Naive thymus-derived CD4-positive, alpha-beta T cell (primary cell): ENCODE measurements at places on chromosomes 4 and X. TPM values are rescaled to one million over a fixed set of nuclear protein-coding genes. Genes with fewer than 3 reads are reported as not detected.

The AMER1 gene
- total RNA-seq, result 3.7 TPM

The ETDA gene
- not detected in 2 replicates for total RNA-seq

DNA sequence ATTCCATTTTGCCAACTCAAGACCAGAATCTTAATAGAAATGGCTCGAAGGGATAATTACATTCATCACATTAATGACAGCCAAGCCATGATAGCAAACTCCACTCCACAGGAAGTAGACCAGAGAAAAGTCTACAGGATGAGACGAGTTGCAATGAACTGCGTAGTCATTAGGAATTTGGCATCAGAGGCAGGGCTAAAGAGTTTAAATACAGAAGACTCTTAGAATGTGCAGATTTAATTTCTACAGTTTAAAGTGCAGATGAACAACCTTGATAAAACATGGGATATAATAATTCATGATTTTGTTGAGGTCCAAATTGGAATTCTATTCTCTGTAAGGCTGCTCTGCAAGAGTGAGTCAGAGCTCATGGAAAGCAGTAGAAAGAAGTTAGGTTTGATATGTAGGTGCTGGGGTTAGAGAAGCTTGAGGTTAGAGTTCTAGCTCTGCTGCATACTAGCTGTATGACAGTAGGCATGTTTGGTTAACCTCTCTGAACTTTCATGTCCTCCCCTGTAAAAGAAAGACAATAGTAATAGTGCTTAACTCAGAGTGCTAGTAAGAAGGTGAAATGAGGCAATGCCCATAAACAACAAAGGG, 32.2 kb downstream of the LNX1 start:
- H3K4me3 ChIP-seq, result no peak overlapping the region
- H3K4me1 ChIP-seq, result no peaks in the 10 kb centered on the region
- H3K27ac ChIP-seq, result no peak overlapping the region
- H3K27me3 ChIP-seq, result no peaks in the 10 kb centered on the region

DNA sequence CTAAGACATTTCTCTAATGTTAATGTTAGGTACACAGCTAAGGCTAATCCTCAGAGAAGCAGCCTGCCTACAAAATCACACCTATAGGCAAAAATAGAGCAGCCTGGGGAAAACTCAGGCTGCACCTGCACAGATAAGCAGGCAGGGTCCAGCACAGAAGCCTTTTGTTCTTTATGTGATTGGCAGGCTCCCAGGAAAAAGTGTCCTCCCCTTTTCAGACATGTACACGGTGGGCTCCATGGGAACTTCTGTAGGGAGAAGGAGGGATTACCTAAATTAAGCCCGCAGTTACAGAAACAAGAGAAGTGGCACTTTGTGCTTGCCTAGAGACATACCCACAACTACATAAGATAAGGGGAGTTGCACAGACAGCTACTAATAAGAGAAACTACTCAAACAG, 4.0 kb upstream of the HSPA4L start:
- no peak for DNase-seq
- no peaks in the 10 kb centered on the region for H3K36me3 ChIP-seq
- peaks cover 28% of the 10 kb centered on the region for H3K27me3 ChIP-seq

GRCh38 chr4:102557636-102558035, 56.5 kb downstream of the NFKB1 start:
- H3K27ac ChIP-seq, result peak overlapping the region; percentile 12
- no peaks in the 10 kb centered on the region for H3K36me3 ChIP-seq
- H3K27me3 ChIP-seq, result no peaks in the 10 kb centered on the region
- H3K4me1 ChIP-seq, result peaks cover 49% of the 10 kb centered on the region
- DNase-seq, result no peak

GRCh38 chrX:9160698-9161329, 126.9 kb upstream of the FAM9B start:
- no peak overlapping the region for H3K4me3 ChIP-seq
- DNase-seq, result no peak
- no peaks in the 10 kb centered on the region for H3K27me3 ChIP-seq
- no peaks in the 10 kb centered on the region for H3K36me3 ChIP-seq
- no peaks in the 10 kb centered on the region for H3K4me1 ChIP-seq
- H3K27ac ChIP-seq, result no peak overlapping the region

GRCh38 chrX:101415180-101416145, 7.4 kb downstream of the HNRNPH2 start:
- H3K36me3 ChIP-seq, result no peaks in the 10 kb centered on the region
- no peaks in the 10 kb centered on the region for H3K27me3 ChIP-seq
- H3K27ac ChIP-seq, result peak overlapping the region; percentile 66
- peaks cover 3% of the 10 kb centered on the region for H3K4me1 ChIP-seq

DNA sequence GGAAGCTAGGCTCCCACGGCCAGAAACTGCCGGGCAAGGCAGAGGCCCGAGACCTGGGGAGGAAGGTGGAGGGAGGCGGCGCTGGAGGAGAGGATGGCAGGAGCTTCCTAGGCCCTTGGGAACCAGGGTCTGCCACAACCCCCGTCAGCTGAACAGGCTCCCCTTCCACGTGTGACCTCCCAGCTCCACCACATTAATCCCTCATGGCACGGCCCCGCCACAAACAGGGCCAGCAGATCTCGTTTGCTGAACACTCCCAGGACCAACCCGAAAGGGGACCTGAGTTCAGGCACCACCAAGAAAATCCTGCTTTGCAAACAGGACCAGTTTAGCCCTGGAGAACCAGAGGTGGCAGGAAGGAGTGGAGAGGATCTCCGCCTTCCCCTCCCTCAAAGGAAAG, 62.7 kb downstream of the FHDC1 start:
- no peak overlapping the region for H3K27ac ChIP-seq
- H3K4me3 ChIP-seq, result no peak overlapping the region
- H3K4me1 ChIP-seq, result no peaks in the 10 kb centered on the region

DNA sequence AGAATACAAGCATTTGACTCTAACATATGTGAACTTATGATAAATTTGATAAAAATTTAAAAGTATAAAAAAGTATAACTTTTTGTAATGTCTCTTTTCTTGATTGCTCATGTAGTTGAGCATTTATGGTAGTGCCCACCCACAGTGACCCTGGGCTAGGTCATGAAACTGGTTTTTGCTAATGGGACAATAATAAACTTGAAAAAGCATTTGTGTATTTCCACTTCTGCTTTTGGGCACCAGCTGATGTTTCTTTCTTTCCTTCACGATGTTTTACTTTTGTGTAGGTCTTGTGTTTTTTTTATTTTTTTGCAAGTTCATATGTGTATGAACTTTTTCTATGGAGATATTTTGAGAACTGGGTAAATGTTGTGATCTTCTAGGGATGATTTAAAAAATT, 313.1 kb downstream of the CBLL2 start:
- no peak overlapping the region for H3K4me3 ChIP-seq
- no peaks in the 10 kb centered on the region for H3K4me1 ChIP-seq
- H3K36me3 ChIP-seq, result no peaks in the 10 kb centered on the region
- no peak overlapping the region for H3K27ac ChIP-seq
- no peak for DNase-seq

GRCh38 chrX:139831675-139832456, 101.0 kb downstream of the ATP11C start:
- no peak overlapping the region for H3K4me3 ChIP-seq
- H3K36me3 ChIP-seq, result no peaks in the 10 kb centered on the region
- no peak overlapping the region for H3K27ac ChIP-seq
- H3K27me3 ChIP-seq, result no peaks in the 10 kb centered on the region
